ENCODE measurements at places on chromosomes 3 and 15.

DNA sequence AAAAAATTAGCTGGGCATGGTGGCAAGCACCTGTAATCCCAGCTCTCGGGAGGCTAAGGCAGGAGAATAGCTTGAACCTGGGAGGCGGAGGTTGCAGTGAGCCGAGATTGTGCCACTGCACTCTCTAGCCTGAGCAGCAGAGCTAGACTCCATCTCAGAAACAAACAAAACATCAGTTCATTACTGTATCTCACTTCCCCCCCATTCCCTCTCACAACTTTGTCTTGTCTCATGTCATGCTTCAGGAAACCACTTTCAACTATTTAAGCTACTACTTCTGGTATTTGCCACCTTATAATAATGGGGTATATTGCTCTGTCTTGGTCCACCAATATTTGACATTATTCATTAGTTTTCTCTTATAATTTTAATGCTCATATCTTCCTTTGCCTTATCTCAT is 26.2 kb downstream of the PIK3CA start:
- no peak for DNase-seq

GRCh38 chr3:17352620-17353019 is 389.8 kb downstream of the TBC1D5 start:
- DNase-seq = no peak

GRCh38 chr3:105195260-105195659 is 171.4 kb upstream of the ALCAM start:
- DNase-seq = no peak

DNA sequence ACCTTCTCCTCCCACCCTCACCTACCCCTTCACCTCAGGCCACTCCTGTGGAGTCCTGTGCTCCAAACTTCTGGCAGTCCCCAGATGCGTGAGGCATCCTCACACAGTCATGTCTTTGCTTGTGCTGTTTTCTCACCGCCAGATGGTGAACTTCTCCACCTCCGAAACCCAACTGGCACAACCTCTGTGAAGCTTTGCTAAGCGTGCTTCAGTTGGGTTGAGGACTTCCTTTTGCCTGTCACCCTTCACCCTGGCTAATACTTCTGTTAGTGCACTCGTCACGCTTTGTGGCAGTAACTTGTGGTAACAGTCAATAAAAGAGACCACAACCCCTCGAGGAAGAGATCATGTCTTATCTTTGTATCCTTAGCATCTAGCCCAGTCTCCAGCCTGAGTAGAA is 42.0 kb upstream of the SKOR1 start:
- DNase-seq = no peak

DNA sequence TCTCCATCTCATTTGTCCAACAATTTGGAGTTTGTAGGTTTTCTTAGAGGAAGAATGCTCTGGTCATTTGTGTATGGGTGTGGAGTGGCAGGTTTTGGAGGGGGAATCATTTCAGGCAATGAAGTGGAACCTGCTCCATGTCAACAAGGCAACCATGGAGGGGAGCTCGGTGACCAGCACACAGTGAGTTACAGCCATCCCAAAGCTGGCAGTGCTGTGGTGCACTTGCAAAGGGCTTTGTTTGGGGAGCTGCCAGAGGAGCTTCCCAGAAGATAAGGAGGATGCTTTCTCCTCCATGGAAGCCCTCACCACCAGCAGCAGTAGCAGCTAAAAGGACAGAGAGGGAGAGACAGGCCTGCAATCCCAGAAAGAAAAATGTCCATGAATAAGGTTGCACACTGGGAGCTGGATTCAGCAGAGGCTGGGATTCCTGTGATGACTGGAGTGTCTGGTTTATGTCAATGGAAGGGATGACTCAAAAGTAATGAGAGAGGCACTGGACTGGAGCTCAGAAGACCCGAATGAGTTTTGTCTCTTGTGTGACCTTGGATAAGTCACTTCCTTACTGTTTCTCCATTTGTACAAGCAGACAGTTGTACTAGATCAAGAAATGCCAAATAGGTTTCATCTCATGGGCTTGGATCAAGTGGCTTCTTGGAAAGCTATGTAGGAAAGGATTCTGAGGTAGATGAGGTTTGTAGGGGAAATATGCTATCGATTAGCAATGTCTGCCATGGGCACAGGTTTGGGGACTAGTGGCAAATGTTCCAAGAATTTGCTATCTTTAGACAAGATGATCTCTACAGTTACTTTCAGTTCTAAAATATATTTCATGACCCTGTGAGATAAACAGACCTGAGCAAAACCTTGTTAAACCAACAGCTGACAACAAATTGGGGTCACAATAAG is 27.2 kb upstream of the UBE2Q2 start:
- no peak for DNase-seq

- peak; percentile 27 for DNase-seq
Observed at GRCh38 chr3:13419505-13420044, 547 bp downstream of the NUP210 start.

DNA sequence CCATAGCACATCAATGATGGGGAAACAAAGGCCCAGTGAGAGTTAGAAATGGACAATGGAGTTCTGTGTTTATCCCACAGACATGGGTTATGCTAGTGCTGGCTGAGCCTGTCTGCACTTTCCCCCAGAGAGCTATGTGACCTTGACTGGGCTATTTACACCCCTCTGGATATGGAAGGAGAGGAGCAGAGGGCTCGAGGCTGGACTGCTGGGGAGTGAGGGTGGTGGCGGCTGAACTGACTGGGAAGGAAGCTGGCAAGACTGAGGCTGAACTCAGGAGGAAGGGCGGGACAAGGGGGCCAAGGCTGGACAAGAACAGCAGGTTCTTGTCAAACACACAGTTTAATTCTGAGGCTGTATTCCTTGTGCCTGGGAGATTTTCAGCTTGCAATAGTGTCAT is 10.8 kb upstream of the INSYN1 start:
- DNase-seq = no peak

DNA sequence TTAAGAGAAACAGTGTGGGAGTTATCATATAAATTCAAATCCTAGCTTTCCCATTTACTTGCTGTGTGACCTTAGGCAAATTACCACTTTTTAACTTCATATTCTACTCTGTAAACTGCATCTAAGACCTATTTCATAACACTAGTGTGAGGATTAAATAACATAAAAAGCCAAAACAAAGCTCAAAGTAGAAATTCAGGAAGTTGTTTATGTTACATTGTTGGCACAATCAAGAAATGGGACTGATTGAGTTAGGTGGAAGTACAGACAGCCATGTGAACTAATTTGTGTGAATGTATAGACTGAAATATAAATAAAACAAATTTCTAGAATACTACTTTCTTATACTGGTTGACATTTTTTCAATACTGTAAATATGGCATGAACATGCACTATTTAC is 131.7 kb downstream of the STAG1 start:
- no peak for DNase-seq

DNA sequence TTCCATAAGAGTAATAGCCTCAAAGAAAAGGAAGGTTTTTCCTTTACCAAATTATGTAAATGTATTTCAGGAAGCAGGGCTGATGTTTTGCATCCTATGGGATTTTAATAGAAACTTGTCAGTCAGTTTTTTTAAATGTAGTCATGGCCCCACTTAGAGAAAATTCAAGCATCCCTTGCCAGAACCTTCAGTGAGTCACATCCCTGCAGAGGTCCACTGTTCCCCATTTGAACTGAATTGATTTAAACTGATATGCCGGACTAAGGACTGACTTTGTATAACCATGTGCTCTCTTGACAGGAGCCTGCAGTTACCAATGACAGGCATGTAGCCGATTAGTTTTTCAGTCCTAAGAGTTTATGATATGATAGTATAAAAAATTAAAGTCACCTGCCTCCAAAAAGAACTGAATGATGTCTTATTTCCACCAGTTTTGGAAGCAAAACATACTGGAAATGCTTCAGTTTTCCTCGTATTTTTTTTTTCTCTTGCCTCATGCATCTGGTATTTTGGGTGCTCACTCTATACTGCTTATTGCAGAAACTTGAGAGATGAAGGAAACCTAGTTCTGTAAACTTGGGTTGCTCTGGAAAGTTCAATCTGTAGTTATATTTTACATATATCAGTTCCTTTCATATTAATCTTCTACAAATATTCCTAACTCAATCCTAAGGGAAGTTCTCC is 30.7 kb downstream of the LRTM1 start:
- peak; percentile 62 for DNase-seq

DNA sequence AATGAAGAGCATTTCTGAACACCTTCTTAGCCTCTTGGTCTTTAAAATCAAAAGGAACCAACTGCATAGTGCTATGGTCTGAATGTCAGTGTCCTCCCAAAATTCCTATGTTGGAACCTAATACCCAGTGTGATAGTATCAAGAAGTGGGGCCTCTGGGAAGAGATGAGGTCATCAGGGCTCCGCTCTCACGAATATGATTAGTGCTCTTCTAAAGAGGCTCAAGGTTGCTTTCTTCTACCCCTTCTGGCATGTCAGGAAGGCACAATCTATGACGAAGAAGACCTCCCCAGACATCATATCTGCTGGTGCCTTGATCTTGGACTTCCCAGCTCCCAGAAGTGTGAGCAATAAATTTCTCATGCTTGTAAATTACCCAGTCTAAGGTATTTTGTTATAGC is 209.5 kb downstream of the MAGI1 start:
- peak; percentile 72 for DNase-seq

DNA sequence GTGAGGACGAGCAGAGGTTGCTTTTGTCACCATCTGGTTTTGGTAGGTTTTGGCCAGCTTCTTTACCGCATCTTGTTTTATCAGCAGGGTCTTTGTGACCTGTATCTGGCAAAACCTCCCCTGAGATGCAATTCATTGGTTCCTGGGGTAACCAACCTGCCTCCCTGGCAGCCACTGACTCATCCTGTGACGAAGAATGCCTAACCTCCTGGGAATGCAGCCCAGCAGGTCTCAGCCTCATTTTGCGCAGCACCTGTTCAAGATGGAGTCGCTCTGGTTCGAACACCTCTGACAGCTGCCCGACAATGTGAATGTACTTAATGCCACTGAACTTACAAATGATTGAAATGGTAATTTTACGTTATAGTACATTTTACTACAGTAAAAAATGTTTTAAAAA is 6.8 kb upstream of the ADAMTS17 start:
- no peak for DNase-seq

DNA sequence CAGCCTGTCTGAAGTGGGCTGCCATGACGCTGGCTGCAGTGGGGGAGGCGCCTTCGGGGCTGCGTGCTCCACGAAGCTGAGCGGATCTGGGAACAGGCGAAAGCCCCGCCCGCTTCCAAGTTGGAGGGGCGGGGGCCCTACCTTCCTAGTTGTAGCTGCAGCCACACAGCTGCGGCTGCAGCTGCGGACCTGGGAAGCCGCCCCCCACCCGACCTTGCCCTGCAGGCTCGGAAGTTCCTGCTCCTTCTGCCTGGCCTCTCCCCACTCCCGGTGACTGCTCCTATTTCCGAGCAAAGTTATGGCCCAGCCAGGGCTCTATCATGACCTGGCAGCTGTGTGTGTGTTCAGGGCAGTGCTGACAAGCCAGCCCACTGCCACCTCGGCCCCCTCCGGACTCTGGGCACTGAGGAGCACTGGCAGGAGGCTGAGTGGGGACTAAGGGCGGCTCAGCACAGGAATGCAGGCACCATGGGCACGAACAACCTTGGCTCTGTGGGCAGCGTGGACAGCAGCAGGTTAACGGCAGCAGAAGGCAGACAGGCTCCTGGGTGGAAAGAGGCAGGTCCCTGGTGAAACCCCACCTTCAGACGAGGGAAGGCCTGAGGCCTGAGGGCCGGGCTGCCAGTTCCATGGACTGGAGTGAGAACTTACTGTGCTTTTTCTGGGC is 352.4 kb upstream of the TMCO5A start:
- no peak for DNase-seq

GRCh38 chr3:128383316-128384235 is 83.1 kb downstream of the DNAJB8 start:
- DNase-seq = peak; percentile 90

Data from Daoy (cell line).